Activated T-helper 1 cell treated with anti-CD3 and anti-CD28 coated beads, Interleukin-2, amount 50 U/mL, for 16 hours (primary cell): ENCODE measurements at places on chromosomes 4 and X.
A peak's percentile ranks its signal among the peaks of the same experiment; 100 is the strongest.

DNA sequence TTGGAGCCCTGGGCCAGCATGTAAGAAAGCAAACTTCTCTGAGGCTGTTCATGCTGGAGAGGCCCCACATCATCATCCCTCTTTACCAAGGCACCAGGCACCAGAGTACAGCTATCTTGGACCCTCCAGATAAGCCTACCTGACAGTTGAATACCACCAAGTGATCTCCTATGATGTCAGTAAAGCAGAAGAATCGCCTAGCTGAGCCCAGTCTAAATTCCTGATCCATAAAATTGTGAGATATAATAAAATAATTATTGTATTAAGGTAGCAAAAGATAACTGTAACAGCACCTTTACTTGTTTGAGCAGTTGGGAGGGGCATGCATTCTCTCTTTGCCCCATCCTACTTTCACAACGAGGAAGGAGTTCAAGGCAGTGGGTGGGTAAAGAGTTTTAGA is 2.9 kb upstream of the UCP1 start:
- DNase-seq = no peak

- no peak for DNase-seq
Measured at GRCh38 chrX:141642979-141643378, 53.5 kb downstream of the SPANXA2 start.

GRCh38 chrX:154373340-154374306 is 811 bp downstream of the FLNA start:
- no peak for DNase-seq

- DNase-seq = no peak
Measured at GRCh38 chrX:32995427-32995826, 215.9 kb downstream of the DMD start.

GRCh38 chr4:106160560-106160959 is 155.4 kb downstream of the TBCK start:
- no peak for DNase-seq

GRCh38 chr4:47744843-47745382 is 93.0 kb downstream of the CORIN start:
- no peak for DNase-seq

- no peak for DNase-seq
Measured at GRCh38 chrX:132127743-132128142, at the start of gene FRMD7. TSS of gene FRMD7 (minus strand) at chrX:132128020. CDS start at chrX:132127844, 176 bp downstream.

- peak; percentile 11 for DNase-seq
Measured at GRCh38 chr4:53929955-53930798, 134.2 kb downstream of the CHIC2 start.

DNA sequence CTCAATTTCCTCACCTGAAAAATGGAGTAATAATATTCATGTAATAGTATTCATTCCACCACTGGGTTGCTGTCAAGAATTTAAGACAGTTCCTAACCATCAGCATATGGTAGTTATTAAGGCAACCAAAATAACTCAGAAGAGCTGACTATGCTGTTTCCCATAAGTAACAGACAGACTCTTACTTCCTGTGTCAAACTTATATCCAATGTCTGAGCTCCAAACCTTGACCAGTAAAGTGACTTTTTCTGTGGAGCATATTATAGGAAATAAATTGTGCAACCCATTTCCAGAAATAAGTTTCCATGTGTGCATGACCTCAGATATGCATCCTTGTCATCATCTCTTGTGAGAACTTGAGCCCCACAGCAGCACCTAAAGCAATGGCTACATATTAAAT is 78.8 kb downstream of the HADH start:
- no peak for DNase-seq

DNA sequence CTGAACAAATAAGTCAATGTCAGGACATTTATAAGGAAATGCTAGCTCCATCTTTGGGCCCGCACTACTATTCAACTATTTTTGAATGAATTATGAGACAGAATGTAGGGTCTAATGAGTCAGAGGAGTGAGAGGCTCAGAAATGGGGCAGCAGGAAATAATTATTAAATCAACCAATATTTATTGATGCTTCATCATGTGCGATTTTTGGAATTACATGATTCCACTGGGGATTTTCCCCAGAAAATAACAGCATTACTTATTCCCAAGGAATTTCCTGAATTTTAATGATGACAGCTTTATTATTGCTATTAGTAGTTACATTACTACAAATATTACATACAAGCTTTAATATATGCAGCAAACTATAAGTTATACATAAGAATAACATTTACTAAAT is 49.3 kb upstream of the PHF8 start:
- no peak for DNase-seq

DNA sequence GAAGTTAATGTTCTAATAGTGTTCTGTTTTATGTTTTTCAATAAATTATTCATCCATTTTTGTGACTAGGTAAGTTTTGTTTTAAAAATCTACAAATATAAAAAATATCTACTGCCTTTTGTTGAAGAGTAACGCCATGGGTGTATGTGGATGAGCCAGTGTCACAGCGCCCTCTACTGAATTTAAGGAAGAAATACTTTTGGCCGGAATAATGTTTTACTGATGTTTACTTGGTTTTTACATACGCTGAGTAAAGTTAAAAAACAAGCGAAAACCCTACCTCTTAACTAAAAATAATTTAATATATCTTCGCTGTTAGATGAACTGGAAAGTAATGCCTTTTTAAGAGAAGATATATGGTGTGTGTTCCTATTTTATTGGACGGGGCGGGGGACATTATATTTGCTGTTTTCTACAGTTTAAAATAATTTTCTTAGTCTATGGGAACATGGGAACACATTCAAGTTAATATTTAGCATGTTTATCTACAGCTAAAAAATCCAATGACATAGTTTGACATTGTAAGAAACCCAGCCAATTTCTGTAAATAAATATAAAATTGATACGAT is 86.1 kb downstream of the CPE start:
- DNase-seq = no peak
